ENCODE measurements at places on chromosomes 6 and 20. TPM values are rescaled to one million over a fixed set of nuclear protein-coding genes. Genes with fewer than 3 reads are reported as not detected.
A peak's percentile ranks its signal among the peaks of the same experiment; 100 is the strongest.

DNA sequence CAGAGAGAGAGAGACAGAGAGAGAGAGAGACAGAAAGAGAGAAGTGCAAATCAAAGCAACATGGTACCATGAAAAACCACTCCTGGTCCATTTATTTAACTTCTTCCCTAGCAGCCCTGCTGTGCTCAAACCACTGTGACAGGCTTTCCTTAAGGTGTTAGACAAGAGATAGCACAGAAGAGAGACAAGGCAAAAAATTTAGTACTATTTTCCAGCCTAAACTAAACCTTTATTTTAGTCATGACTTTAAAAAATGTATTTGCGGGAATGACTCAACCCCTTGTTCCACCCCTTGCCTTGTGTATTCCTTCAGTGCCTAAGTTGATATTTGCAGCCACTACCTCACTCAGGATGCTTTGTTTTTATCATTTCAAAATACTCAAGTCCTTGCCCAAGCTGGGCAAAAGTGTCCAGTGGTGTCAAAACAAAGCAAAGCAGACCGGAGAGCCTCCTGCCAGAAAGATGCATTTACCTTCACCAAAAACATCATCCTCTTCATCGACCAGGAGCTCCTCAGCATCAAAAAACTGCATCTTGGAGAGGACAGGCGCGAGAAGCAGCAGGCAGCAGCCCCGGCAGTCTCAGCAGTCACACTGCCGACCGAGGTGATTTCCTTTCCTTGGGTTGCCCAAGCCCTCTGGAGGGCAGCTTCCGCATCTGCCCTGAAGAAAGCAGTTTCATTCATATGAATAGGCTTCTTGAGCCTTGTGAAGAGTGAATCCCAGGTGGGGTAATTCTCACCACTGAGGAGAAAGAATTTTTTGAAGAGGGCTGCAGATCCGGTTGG, at the start of gene RIPOR2:
Gene RIPOR2 (minus strand): TSS at position 595 of the 787 bp plus-strand sequence. CDS start 62 bp downstream, at position 533.
- H3K4me1 ChIP-seq, result peaks cover 14% of the 10 kb centered on the region
- no peaks in the 10 kb centered on the region for H3K36me3 ChIP-seq
- H3K4me3 ChIP-seq, result no peak within 1 kb of the TSS
- H3K27me3 ChIP-seq, result no peaks in the 10 kb centered on the region

The HAO1 gene
- total RNA-seq, result not detected

GRCh38 chr20:61803915-61804751, 261.5 kb downstream of the TAF4 start:
- peak; percentile 7 for DNase-seq
- H3K27me3 ChIP-seq, result peaks cover 14% of the 10 kb centered on the region
- no peaks in the 10 kb centered on the region for H3K36me3 ChIP-seq
- 0 out of 2 replicates have a peak overlapping the region, but pooled peaks have one; percentile 13 for H3K4me3 ChIP-seq

GRCh38 chr6:11194356-11195218, 37.9 kb downstream of the NEDD9 start:
- DNase-seq, result peak; percentile 59
- H3K27ac ChIP-seq, result peak overlapping the region; percentile 67
- H3K27me3 ChIP-seq, result no peaks in the 10 kb centered on the region

DNA sequence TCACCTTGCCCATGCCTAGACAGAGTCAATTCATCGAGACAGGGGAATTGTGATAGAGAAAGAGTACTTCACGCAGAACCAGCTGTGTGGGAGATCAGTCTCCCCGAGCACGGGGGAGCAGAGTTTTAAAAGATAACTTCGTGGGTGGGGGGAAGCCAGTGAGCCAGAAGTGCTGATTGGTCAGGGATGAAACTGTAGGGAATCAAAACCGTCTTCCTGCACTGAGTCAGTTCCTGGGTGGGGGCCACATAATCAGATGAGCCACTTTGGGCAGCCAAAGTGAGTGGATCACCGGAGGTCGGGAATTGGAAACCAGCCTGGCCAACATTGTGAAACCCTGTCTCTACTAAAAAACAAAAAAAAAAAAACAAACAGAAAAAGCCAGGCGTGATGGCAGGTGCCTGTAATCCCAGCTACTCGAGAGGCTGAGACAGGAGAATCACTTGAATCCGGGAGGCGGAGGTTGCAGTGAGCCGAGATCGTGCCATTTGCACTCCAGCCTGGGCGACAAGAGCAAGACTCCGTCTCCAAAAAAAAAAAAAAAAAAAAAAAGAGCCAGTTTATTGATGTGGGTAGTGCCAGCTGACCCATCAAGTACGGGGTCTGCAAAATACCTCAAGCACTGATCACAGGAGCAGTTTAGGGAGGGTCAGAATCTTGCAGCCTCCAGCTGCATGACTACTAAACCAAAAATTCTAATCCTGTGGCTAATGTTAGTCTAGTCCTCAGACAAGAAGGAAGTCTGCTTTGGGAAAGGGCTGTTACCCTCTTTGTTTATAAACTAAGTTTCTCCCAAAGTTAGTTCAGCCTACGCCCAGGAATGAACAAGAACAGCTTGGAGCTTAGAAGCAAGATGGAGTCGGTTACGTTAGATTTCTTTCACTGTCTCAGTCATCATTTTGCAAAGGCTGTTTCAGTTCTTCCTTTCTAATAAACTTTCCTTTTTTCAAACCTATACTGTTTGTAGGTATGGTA, 3.9 kb upstream of the TRIM39 start:
- DNase-seq, result peak; percentile 80
- no peaks in the 10 kb centered on the region for H3K27me3 ChIP-seq
- H3K36me3 ChIP-seq, result peaks cover 3% of the 10 kb centered on the region
- H3K27ac ChIP-seq, result peak overlapping the region; percentile 62

The PPP1R3D gene
- total RNA-seq, result 4.7 TPM

DNA sequence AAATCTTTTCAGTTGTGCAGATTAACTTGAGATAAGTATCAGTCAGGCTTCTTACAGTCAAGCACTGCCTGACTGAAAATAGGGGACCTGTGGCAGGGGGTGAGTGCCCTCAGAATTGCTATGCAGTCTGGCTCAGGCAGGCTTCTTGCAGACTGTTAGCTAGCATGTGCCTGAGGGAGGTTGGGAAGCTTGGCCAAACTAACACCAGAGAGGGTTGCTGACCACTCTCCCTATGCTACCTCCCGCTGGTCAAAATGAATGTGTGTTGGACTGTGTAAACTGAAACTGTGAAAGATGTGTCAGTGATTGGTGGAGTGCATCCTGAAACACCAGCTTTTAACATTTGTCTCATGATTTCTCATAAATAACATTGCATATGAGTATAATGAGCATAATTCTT, 622.3 kb upstream of the IMPG1 start:
- H3K4me3 ChIP-seq, result no peak overlapping the region
- DNase-seq, result no peak
- no peaks in the 10 kb centered on the region for H3K4me1 ChIP-seq
- no peaks in the 10 kb centered on the region for H3K36me3 ChIP-seq
- no peak overlapping the region for H3K27ac ChIP-seq

The STK38 gene
- 9.7 TPM for total RNA-seq

GRCh38 chr6:148635070-148635743, 111.6 kb upstream of the UST start:
- no peaks in the 10 kb centered on the region for H3K27me3 ChIP-seq
- H3K27ac ChIP-seq, result no peak overlapping the region
- no peaks in the 10 kb centered on the region for H3K36me3 ChIP-seq
- H3K4me1 ChIP-seq, result no peaks in the 10 kb centered on the region

Measured in IMR-90 (cell line).